ENCODE measurements at places on chromosomes 2 and 18.

- no peak for DNase-seq
Observed at GRCh38 chr2:177413703-177414102, 21.1 kb downstream of the AGPS start.

DNA sequence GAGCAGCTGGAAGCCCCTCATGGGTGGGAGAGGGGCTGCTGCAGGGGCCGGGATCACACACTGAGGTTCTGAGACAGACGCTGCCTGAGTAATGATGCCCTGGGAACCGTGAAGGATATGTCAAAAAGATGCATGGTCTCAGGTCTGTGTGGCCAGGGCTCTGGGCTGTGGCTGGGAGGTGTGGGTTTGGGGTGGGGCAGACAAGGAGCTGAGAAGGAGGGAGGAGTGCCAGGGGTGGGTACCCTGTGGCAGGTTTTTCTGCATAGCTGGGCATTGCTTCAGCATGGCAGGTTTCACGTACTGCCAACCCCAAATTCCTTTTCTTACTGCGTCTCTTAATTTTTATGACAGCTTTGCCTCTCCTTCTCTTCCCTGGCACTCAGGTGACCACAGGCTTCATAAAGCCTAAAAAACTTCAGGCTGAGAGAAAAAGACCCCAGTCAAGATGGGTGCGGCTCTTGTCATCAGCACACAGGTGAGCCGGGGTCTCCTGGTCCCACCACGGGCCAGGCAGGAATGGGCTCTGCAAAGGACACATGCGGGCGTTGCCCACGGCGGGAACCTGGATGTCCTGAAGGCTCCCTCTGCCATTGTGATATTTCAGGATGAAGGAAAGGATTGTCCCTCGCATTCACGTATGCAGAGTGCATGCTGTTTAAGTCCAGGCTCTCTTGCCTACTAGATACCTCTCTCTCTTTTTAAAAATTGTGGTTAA lies 18.0 kb downstream of the MALL start:
- no peak for DNase-seq

DNA sequence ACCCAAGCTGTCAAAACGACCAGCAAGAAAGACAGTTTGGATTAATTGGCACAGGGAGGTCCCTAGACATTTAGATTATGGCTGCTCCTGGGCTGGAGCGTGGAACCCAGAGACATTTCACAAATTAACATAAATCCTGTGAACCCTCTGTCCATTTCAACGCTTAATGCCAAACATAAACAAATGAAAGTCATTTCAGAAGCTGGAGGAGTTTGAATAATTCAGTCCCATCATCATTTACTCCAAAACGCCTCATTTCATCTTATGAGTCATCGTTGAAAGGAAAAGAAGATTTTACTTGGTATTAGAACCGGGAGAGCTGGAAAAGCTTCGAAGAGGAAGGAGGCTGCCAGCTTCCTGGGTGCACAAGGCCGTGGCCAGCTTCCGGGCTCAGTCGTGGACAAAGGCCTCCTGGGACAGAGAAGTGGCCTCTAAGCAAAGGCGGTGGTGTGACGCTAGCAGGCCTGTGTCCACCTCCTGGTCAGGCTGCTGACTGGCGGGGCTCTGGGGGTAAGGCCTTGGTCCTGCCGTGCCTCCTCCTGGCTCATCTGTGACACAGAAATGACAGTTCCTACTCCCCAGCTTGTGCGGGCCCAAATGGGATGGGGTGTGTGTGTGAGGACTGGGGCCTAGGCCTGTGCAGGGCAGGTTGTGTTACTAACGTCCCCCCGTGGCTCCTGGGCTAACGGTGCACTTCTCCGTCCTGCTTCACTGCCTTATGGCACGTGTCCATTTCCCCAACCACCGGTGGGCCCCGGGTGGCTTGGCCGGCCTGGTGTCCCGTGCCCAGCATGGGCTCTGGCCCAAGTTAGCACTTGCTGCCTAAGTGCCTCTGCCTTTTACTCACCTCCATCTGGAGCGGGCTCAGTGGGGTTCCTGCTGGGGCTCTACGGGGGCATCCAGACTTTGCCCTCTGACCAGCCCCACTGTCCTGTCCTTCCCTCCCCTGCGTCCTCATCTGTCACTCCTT lies 71.6 kb downstream of the RRM2 start:
- no peak for DNase-seq

DNA sequence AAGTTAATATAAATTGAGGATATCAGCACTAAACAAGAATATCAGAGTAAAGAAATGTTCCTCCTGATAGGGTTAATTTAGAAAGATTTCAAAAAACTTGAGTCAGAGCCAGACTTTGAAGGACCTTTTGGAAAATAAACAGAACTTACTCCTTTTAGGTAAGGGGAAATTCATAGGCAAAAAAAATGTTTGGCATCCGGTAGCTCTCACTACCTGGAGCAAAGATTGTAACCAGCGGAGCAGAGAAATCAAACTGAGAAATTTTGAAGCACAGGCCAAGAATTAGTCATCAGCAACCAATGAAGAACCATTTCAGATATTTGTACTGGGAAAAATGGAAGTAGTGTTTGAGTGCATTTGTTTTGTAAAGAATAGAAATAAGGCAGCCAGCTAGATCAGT lies 113.0 kb downstream of the ICA1L start:
- DNase-seq, result no peak

DNA sequence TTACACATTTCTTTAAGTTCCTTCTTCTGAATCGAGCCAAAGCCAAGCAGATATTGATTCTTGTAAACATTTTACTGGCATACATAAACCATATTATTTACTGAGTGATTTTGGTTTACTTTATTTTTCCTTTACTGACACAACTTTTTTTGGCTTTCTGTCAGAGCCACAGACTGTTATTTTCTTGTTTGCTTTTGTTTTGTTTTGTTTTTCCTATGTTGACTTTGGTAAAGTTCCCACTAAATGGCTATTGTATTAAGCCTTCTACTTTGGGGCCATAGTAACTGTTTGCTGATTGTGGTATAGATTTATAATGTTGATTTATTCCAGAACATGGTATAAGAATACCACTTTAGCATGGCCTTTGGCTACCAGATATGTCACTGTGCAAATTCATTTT lies 419.4 kb downstream of the DCDC2C start:
- DNase-seq, result no peak

Data from activated CD4-positive, alpha-beta T cell treated with anti-CD3 and anti-CD28 coated beads for 4 hours (primary cell).